HCT116 (cell line): ENCODE measurements at places on chromosomes 12 and 14.
A peak's percentile ranks its signal among the peaks of the same experiment; 100 is the strongest.

GRCh38 chr12:29051221-29051620, 97.9 kb upstream of the FAR2 start:
- no peaks in the 10 kb centered on the region for H3K4me1 ChIP-seq
- no peaks in the 10 kb centered on the region for H3K36me3 ChIP-seq
- no peak overlapping the region for H3K27ac ChIP-seq
- H3K27me3 ChIP-seq: no peaks in the 10 kb centered on the region

DNA sequence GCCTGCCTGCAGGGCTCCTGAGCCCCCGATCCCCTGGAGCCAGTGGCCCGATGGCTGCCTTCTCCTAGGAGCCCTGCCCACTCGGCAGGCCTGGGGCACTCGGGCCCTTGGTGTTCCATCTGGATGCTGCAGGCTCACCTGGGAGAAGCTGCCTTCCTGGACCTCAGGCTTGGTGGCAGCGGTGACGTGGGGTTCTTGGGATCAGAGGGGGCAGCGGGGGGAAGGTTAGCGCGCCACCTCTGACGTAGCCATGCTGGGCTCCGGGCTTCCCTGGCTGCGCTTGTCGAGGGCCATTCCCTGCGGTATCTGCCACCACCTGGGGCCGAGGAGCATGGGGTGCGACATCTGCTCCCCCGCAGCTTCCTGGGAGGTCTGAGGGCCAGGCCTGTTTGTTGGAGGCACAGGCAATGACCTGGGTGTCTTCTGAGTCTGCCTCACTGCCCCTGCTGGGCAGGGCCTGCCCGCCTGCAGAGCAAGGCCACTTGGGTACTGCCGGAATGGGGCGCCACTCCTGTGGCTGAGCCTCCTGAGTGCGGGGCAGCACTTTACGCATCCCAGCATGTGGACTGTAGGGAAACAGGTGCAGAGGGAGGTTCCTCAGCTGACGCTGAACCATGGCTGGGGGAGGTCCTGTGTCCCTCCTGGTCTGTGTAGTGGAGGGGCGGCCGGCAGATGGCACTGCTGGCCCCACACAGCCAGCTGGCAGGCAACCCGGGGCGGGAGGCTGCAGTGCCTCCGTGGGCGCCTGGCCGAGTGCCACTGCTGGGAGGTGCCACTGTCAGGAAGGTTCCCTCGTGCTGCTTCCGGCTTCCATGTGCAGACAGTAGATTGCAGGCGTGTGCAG, 20.3 kb downstream of the MTA1 start:
- DNase-seq: no peak
- no peak overlapping the region for H3K4me3 ChIP-seq
- no peaks in the 10 kb centered on the region for H3K27me3 ChIP-seq

DNA sequence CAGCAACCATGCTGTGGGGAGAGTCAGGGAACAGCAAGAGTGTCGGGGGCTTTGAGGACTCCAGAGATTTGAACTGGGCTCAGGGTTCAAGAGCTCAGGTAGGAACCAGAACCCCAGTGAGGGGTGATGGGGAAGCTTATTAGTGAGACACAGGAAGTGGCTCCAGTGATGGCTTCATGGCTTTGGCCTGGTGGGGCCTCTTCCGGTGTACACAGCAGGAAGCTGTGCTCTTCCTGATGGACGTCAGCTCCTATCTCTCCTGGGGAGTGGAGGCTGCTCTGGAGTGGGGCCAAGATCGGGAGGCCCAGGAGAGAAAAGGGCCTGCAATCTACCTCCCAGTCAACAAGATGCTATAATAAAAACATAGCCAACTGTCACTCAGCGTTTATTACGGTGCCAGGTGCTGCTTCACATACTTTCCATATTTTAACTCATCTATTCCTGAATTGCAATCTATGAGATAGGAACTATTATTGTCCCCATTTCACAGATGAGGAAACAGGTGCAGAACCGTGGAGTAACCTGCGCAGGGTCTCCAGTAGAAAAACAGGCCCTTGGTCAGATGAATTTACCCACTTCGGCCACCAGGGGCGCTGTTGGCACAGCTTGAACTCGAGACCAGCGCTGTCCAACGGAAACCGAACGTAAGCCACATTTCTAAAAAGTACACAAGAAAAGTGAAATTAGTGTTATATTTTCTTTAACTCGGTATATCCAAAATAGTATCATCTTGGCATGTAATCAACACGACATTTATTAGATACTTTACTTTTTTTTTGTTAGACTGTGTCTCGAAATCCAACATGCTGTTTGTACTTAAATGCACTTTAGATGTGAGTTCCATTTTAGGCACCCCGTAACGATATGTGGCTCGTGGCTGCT, 63.6 kb upstream of the DLK1 start:
- peak overlapping the region; percentile 28 for H3K4me3 ChIP-seq
- peak; percentile 87 for DNase-seq

DNA sequence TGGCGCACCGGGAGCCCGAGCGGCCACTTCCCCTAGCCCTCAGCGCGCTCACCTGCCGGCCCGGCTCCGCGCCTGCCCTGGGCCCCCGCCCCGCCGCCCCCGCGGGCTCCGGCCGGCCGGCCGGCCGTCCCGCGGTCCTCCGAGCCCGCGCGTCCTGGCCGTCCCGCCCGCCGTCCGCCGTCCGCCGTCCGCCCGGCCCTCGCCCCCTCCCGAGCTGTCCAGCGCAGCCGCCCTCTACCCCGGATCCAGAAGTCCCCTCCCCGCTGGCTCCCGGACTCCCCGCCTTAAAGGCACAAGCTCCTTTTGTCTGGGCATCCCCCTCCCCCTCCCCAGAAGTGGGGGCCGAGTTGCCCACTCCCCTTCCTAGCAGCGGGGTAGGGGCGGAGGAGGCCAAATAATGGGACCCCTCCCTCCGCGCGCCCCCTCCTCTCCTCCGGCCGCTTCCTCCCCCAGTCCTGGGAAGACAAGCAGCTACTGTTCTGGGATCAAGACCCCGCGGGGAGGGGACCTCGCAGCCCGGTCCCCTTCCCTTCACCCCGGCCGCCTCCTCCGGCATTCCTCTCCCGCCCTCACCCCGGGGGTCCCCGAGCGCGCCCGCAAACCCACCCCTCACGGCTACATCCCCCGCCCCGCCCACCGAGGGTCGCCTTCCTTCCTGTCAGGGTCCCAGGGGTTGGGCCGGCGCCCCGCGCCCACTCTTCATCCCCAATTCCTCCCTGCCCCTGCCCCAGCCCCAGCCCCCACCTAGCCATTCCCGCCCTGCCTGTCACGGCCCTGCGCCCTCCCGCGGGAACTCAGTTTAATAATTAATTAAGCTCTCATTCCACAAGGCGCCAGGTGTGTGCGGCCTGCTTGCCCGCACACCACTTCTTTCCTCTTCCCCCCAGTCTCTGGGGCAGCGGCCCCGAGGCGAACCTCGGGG, at the start of gene ADCY6:
Gene ADCY6 (minus strand): TSS at position 236 of the 922 bp plus-strand sequence. CDS start 5,655 bp downstream, outside the sequence.
- H3K27me3 ChIP-seq: no peaks in the 10 kb centered on the region
- peak within 1 kb of the TSS; percentile 80 for H3K4me3 ChIP-seq
- H3K4me1 ChIP-seq: peaks cover 14% of the 10 kb centered on the region

DNA sequence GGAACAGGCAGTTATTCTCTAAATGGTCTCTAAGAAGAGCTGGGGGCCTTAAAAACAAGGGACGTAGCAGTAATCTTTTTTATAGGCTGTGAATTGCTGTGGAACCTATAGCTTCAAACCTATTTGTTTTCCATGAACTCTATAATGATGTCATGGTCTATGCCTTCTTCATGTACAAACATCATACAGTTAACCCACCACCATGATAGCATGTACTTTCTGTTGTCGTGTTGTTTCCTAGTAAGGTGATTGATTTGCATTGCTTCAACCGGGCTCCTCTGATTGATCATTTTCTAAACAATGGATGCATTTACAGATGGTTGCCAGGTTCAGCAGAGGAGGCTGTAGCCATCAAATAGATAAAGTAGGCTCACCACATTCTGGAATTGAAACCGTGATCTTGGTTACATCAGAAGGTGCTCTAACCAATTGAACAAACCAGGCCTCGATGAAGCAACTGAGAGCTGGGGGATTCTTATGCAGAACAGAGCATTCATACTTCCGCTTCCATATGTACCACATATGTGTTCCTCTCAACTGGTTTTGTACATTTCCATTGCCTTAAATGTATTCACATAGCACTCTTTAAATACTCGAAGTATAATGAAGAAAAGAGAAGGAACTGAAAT, 25.6 kb upstream of the PCNX1 start:
- no peaks in the 10 kb centered on the region for H3K27me3 ChIP-seq
- H3K27ac ChIP-seq: no peak overlapping the region
- H3K4me3 ChIP-seq: no peak overlapping the region
- no peaks in the 10 kb centered on the region for H3K36me3 ChIP-seq
- no peak for DNase-seq

- no peak for DNase-seq
- H3K36me3 ChIP-seq: peaks cover 19% of the 10 kb centered on the region
- H3K4me1 ChIP-seq: no peaks in the 10 kb centered on the region
- H3K4me3 ChIP-seq: no peak overlapping the region
- H3K27me3 ChIP-seq: no peaks in the 10 kb centered on the region
These were observed 45.2 kb downstream of the WDHD1 start for GRCh38 chr14:54981698-54982097.

DNA sequence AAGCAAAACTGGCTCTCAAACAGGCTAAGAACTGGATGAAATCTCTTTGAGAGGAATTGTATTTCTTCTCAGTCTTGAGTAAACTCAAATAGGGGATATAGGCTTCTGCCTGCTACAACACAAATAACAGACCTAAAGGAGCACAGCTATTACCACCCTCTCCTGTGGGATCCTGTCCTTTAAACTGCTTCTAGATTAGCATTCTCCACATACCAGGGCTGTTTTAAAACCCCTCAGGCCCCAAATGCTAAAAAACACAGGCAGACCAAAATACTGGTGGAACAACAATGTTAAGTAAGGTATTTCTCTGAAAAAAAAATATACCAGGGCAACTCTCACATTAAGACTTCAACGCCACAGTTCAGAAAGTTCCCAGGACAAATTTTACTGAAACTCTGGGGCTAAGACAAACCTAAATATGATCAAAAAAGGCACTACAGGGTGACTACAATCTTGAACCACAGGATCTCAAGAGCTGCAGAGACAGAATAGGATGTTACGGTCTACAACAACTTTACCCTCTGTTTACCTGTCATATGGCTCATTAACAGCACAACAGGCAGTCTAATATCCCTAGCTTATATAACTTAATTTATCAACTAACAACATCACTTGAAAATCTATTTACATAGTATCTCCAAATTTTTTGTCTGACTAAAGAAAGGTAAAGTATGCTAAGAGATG, 7.2 kb downstream of the CPNE8 start:
- H3K4me1 ChIP-seq: no peaks in the 10 kb centered on the region
- no peak overlapping the region for H3K4me3 ChIP-seq
- H3K27me3 ChIP-seq: no peaks in the 10 kb centered on the region
- no peaks in the 10 kb centered on the region for H3K36me3 ChIP-seq
- H3K27ac ChIP-seq: no peak overlapping the region

DNA sequence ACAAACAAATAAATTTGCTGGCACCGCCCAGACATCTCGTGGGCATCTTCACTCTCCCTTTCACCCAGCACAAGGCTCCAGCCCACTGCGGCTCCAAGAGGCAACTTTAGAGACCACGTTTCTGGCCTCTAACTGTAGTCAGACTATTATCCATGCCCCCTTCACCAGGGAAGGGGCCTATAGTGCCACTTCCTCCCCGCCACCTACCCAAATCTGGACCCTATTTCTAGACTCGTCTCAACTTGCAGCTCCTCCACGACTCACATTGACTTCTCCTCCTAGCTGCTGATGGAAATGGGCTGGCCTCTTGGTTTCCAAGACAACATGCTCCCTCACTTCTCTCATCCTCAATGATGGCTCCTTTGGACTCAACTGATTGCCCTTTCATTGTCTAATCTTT, 12.3 kb downstream of the KRT1 start:
- no peak for DNase-seq
- no peaks in the 10 kb centered on the region for H3K36me3 ChIP-seq
- no peaks in the 10 kb centered on the region for H3K27me3 ChIP-seq
- peaks cover 21% of the 10 kb centered on the region for H3K4me1 ChIP-seq

- H3K27ac ChIP-seq: peak overlapping the region; percentile 87
- no peak overlapping the region for H3K4me3 ChIP-seq
- peaks cover under 1% of the 10 kb centered on the region for H3K36me3 ChIP-seq
- no peaks in the 10 kb centered on the region for H3K27me3 ChIP-seq
- peak; percentile 64 for DNase-seq
These were observed 366.2 kb upstream of the KITLG start for GRCh38 chr12:88946372-88946997.

- peaks cover 5% of the 10 kb centered on the region; the same call in 1 of the 2 replicates for H3K27me3 ChIP-seq
- no peak overlapping the region for H3K4me3 ChIP-seq
- no peak for DNase-seq
- no peaks in the 10 kb centered on the region for H3K36me3 ChIP-seq
These were observed 182.7 kb upstream of the C14orf180 start for GRCh38 chr14:104396682-104397470.

DNA sequence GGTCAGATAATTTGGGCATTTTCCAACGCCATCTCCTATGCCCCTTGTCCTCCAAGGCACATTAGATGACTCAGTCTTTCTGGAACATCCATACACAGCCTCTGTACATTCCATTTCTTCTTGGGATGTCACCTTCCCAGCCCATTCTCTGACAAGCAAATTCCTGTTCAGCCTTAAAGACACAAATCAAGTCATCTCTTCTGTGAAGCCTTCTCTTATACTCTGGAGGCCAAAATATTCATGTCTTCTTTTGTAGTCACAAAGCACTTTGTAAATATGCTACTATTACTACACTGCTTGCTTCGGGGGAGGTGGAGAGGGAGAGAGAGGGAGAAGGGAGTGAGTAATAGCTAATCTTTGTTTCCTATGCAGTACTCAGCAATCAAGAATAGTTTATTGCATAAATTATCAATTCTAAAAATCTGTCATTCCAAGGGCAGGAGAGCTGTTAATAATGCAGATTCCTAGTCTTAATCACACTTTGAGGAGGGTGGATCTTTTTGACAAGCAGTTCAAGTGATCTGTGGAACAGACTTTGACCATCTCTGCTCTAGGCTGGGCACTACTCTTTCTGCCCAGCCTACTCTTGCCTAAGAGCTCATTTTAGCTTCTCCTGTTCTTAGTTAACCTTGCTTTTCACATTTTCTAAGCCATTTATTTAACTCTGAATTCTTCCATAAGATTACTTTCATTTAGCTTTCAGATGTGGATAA, 27.9 kb downstream of the KCNMB4 start:
- peaks cover 11% of the 10 kb centered on the region for H3K4me1 ChIP-seq
- H3K36me3 ChIP-seq: no peaks in the 10 kb centered on the region
- no peak for DNase-seq
- H3K4me3 ChIP-seq: no peak overlapping the region
- no peaks in the 10 kb centered on the region for H3K27me3 ChIP-seq

DNA sequence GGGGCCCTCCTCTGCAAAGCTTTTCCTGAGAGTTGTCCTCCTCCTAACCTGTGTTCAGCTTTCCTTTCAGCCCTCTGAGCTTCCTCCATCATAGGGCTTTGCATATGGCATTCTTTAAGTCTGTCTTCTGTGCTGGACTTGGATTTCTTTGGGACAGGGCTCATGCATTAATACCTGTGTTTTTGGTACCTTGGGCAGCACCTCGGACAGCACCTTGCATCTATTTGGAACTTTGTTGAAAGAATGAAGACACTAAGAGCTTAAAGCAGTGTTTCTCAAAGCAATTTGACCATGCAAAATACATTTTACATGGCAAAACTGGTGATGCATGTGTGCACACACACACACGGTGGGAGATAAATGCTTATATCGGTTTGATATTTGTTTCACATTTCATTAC, 115.0 kb upstream of the SRRM4 start:
- H3K27me3 ChIP-seq: peaks cover 17% of the 10 kb centered on the region
- H3K4me1 ChIP-seq: no peaks in the 10 kb centered on the region
- H3K36me3 ChIP-seq: no peaks in the 10 kb centered on the region
- H3K4me3 ChIP-seq: no peak overlapping the region
